Stimulated activated CD4-positive, alpha-beta T cell treated with anti-CD3 and anti-CD28 coated beads, Interleukin-1b, Interleukin-23, amount 100 ng/mL, for 4 hours (primary cell): ENCODE measurements at places on chromosomes 11 and 22.

DNA sequence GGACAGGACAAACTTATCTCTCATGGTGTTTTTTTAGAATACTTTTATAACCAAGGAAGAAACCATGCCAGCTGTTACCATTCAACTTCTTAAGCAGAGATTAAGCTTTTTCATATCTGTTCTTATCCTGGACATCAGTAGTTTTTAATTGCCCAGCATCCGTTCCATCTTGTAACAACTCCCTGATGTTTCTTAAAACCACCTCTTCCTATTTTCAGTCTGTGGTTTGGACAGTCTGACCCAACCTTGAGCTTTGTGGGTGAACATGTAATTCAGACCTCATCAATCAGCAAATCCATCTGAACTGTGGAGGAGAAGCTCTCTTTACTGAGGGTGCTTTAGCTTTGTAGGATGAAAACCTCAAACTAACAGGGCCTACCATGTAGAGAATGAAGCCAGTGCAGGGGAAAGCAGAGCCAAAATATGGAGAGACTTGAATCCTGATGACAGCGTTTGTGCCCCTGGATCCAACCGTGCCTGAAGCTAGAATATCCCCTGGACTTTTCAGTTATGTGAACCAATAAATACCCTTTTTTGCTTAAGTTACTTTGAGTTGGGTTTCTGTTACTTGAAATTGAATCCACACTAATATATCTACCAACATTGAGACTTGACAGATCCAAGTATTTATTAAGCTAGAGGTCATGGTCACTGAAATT, 9.4 kb downstream of the TUG1 start:
- DNase-seq, result no peak

DNA sequence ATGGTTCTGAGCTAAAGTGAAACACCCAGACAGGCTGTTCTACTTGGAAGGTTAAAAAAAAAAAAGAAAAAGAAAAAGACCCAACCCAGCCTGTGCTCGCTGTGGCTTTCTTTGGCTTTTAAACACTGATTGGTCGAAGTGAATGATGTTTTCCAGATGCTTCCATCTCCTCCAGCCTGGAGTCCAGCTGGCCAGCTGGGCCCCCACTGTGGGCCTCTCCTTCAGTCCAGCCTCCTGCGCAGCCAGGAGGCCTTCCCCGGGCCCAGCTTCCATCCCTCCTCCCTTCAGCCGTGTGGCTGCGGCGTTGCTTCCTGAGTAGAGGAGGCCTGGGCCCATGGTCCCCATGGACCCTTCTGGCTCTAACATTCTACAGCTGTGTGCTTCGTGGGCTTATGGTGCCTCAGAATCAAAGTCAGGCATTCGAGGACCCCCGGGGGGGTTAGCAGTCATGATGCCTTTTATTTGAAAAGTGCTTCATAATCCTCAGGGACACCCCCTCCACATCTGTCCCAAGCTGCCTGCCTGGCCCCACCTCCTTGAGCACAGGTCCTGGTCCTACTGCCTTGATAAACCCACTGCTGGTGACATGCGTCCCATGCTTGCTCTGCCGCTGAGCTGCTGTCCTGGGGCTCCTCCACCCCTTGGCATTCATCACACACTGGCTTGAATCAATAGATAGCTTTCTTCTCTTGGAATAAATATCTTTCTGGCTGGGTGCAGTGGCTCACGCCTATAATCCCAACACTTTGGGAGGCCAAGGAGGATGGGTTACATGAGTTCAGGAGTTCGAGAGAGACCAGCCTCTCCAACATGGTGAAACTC, 42.2 kb upstream of the FBLN1 start:
- DNase-seq, result no peak

- DNase-seq, result no peak
These were observed 26.6 kb downstream of the CCDC90B start for GRCh38 chr11:83259559-83259958.

DNA sequence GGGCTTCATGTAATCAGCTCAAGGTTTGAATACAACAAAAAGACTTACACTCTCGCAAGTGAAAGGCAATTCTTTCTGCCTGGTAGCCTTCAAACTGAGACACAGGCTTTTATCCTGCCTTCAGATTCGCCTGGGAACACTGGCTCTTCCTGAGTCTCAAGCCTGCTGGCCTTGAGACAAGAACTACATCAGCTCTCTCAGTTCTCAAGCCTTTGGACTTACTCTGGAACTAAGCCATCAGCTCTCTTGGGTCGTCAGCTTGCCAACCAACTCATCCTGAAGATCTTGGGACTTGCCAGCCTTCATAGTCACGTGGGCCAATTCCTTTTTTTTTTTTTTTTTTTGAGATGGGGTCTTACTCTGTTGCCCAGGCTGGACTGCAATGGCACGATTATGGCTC, 35.7 kb upstream of the LRRC10B start:
- DNase-seq, result no peak

DNA sequence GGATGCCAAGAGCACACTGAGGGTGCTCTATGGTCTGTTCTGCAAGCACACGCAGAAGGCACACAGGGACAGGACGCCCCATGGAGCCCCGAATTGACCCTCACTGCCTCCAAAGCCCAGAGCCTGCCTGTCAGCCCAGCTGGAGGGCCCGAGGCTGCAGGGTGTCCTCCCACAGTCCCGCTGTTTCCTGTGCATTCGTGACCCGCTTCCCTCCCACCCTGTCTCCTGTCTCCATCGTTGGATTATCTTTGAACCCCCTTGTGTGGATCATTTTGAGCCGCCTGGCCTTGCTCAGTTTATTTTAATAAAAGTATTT, 25.6 kb downstream of the PARVG start:
- no peak for DNase-seq

GRCh38 chr11:15525582-15525981, 410.9 kb downstream of the INSC start:
- DNase-seq, result no peak

- no peak for DNase-seq
These were observed 8.9 kb downstream of the PATL1 start for GRCh38 chr11:59659981-59660380.

GRCh38 chr11:126862664-126863243, 137.8 kb downstream of the KIRREL3 start:
- DNase-seq, result no peak

DNA sequence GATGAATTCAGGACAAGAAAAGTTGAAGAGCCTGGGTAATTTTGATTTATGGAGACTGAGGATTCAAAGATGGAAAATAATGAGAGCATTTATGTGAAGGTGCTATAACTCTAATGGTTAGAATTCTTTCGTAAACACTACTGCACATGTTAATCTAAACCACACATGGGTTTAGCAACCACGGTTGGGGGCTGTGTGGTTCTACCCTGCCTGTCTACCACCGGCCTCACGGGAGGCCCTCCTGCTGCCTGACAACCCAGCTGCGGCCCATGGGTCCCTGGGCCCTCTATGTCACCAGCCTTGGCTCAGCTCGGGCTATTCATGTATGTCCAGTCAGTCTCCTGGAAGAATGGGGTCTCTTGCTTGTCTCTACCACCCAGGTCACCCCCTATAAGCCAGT, 68.5 kb upstream of the ARFGAP3 start:
- DNase-seq, result no peak

- no peak for DNase-seq
These were observed 6.4 kb downstream of the PTPRJ start for GRCh38 chr11:47986742-47987141.

DNA sequence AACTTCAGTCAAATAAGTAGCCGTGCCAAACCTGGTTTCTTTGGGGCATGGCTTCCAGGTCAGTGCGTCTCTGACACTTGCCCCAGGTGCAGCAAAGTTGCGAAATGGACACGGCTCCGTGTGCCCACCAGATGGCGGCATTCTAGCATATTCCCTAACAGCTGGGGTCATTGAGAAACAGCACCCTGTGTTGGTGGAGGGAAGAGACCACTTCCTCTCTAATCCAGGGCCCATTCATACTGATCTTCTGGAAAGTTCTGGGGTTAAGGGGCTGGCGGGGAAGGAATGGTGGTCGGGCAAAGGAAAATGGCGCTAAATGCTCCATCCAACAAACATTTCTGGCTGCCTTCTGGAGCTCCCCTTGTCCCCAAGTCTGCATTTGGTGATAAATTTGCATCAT, 141.2 kb upstream of the TIMP3 start:
- peak; percentile 17 for DNase-seq

- DNase-seq, result no peak
These were observed 12.2 kb downstream of the ATG16L2 start for GRCh38 chr11:72826191-72826941.

GRCh38 chr11:8201644-8202365, 33.0 kb upstream of the RIC3 start:
- DNase-seq, result no peak

GRCh38 chr11:75349521-75350116, 1.8 kb downstream of the ARRB1 start:
- DNase-seq, result no peak

- DNase-seq, result no peak
These were observed 23.8 kb upstream of the ALDH3B2 start for GRCh38 chr11:67698247-67698646.

GRCh38 chr11:65438257-65439151, 15.9 kb downstream of the NEAT1 start:
- DNase-seq, result no peak

- DNase-seq, result no peak
These were observed 42.2 kb downstream of the TRAF6 start for GRCh38 chr11:36467916-36468315.

GRCh38 chr22:27786291-27786932, 15.1 kb downstream of the MN1 start:
- no peak for DNase-seq

DNA sequence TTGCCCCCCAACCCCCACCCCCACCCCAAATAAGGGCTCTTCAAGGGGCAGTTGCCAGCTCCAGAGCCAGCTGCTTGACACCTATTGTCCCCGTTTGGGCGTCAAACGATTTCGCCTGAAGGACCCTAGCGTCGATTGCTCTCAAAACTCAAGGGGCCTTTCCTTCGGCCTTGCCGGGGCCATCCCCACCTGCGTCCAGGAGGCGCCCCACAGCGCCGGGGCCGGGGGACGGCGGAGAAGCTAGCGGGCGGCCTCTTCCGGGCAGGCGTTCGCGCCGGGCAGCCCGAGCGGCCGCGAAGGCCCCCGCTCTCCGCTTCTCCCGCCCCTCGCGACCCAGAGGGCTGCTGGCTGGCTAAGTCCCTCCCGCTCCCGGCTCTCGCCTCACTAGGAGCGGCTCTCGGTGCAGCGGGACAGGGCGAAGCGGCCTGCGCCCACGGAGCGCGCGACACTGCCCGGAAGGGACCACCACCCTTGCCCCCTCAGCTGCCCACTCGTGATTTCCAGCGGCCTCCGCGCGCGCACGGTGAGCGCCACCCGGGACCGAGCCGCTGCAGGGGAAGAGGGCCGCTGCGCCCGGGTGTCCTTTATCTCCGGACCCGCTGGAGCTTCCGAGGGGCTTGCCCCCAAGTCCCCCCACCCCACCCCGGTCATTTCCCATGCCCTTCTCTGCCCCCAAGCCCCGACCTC, at the start of gene CAPRIN1:
Gene CAPRIN1, plus strand, starts transcription at position 383 of the 687 bp plus-strand sequence. CDS start 690 bp downstream, outside the sequence.
- peak; percentile 77 for DNase-seq

DNA sequence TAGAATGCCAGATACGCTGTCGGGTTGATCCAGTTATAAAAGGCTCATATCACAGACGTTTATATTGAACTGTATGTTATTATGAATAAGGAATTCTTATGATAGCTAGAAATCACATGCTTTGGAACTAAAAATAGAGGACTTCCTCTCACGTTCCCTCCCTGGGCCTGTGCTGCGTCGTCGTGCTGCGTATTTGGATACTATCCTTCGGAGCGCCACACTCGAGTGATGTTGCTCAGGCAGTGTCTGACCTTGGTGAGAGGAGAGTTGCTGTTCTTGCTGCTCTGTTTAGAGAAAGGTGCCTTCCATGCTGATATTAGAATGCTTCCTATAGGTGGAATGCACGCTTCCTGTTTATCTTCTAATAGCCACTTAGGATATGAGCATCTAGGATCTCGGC, 20.2 kb upstream of the ST14 start:
- DNase-seq, result no peak

- DNase-seq, result no peak
These were observed 527 bp upstream of the MRPL48 start for GRCh38 chr11:73787051-73787642.

- no peak for DNase-seq
These were observed 104.1 kb upstream of the E2F8 start for GRCh38 chr11:19344661-19345518.

GRCh38 chr22:47401592-47401898, 639.1 kb downstream of the TBC1D22A start:
- DNase-seq, result no peak

DNA sequence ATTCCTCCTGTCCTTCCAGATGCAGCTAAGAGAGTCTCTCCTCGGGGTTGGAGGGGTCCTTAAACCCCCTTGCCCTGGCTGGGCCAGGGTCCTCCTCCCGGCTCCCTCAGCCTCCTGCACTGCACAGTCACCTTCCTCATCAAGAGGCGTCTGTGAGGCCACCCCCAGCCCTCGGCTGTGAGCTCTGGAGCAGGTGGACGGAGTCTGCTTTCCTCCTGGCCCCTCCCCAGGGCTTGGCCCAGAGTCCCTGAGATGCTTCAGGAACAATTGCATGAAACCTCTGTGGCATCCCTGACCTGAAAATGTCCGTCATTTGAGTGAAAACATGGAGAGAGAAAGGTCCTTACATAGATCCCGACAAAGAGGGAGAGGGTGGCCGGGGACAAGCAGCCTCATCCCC, 6.7 kb upstream of the FGF3 start:
- DNase-seq, result no peak

DNA sequence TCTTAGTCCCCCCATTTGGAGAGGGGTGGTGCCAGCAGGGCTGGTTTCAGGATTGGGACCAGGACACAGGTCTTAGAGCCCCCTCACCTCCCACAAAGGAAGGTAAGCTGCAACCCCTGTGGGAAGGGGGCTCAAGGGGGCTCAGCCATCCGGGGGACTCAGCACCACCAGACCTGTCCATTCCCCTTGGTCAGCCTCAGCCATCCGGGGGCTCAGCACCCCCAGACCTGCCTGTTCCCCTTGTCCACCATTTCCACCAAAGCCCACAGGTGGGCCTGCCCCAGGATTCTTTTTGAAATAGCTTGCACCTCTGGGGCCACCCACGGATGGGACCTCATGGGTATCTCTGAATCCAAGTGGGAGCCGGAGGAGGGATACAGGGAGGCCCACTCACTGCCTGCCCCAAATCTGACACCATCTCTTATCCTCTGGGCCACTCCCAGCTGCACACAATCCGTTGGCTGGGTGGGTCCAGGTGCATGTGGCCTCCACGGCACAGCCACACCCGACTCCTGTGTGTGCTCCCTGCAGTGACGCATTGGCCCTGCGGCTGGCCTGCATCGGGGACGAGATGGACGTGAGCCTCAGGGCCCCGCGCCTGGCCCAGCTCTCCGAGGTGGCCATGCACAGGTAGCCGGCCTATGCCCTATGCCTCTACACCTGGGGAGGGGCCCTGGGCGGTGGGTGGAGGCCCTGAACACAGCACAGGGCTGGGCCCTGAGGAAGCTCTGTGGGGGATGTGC, 15.9 kb downstream of the MCAT start:
- DNase-seq, result no peak
